ENCODE measurements at places on chromosomes 16 and 17. TPM values are rescaled to one million over a fixed set of nuclear protein-coding genes. Genes with fewer than 3 reads are reported as not detected.

PDILT gene
- 0.10 TPM for polyA plus RNA-seq

TP53TG3 gene
- not detected for polyA plus RNA-seq

GRCh38 chr16:83418565-83418964, 389.2 kb upstream of the HSBP1 start:
- DNase-seq: no peak

- DNase-seq: no peak
Measured at GRCh38 chr17:31902693-31903092, 1.2 kb upstream of the UTP6 start.

GRCh38 chr17:82384730-82385481, 13.3 kb downstream of the UTS2R start:
- no peak for DNase-seq

DNA sequence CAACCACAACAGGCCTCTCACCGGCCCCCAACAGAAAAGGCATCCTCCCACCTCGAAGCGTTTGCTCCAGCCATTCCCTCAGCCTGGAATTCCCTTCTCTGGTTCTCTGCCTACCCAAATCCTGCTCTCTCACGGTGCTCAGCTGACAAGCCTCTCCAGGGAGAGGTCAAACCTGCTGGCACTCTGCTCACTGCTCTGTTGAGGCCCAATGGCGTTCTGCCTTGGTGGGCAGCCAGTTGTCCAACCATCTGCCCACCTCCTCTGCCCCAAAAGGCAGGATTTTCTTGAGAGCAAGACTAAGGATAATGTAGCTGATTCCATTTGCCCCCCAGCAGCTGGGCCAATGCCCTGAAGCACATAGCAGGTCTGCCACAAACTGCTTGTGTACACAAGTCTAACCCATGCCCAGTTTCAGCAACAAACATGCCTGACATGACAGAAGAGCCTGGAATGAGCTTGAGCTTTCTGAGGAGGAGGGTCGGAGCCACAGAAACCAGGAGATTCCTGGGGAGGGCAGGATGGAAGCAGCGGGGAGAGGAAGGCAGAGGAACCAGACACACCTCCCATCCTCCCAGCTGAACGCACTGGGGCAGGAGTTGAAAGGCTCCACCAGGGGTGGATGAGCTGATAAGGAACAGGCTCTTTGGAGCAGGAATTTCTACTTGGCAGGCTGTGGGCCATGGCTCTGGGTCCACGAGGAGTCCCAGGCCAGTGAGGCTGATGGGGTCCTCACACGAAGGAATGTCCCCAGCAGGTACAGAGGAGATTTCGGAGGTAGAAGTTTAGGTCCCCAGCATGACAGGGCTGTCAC, 23.9 kb downstream of the ARHGAP27 start:
- DNase-seq: no peak

- DNase-seq: no peak
Measured at GRCh38 chr16:48542020-48542473, 67.9 kb downstream of the N4BP1 start.

DNA sequence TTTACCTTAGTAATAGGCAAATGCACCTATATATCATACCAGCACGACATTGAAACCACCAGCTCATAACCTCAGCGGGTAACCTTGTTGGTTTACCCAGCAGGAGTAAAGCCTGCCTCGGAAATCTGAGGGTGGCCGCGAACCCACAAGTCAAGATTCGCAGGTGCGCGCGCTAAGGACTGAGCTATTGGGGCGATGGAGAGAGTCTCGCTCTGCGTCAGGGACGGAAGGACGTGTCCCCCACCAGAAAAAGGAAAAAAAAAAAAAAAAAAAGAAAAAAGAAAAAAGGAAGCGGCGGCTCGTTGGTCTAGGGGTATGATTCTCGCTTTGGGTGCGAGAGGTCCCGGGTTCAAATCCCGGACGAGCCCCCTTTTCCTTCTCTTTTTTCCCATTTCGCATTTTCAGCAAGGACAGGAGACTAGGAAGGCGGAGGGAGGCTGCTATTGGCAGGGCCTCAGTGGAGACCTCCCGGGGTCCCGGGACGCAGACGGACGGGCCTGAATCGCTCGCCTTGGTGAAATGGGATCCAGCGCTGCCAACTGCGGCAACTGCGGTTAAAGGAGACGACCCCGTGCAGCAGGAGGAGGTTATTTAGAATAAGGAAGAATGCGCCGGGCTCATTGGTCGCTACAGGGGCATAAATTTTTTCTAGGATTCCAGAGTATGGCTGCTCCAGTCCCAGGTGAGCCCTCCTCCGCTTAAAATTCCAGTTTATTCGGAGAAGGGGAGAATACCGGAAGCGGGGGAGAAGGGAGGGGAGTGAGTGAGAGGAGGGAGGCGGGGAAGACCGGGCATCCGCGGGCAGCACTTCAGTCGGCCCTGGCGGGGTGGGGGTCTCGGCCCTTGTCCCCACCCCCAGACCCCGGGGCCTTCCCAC, at the start of gene OR1F1:
Gene OR1F1, plus strand, starts transcription at position 407 of the 877 bp plus-strand sequence.
- no peak for DNase-seq

- no peak for DNase-seq
Measured at GRCh38 chr17:79201536-79202227, 127.1 kb downstream of the ENGASE start.

Data from left renal pelvis (tissue), 4 donors.